ENCODE measurements at places on chromosomes 16 and 17.

DNA sequence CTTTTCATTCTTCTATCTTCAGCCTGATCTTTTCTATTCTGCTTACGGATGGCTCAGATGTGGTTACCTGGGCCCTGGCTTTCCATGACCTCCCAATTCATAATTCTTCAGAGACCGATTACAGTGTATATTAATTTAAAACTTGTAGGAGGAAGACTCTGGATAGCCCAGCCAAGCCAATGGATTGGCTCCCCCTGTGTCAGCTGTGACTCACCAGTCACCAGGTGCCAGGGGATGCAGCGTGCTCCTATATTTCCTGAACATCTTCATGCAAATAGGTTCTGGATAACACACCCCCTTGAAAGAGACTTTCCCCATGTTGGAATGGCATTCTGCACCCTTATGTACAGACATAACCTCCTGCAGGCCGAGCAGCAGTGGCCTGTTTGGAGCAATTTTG, 208.3 kb upstream of the WSCD1 start:
- H3K27me3 ChIP-seq = peaks cover 19% of the 10 kb centered on the region
- no peaks in the 10 kb centered on the region for H3K36me3 ChIP-seq
- H3K4me3 ChIP-seq = no peak overlapping the region
- no peaks in the 10 kb centered on the region for H3K4me1 ChIP-seq
- H3K27ac ChIP-seq = no peak overlapping the region

GRCh38 chr17:78263063-78263735, 31.8 kb downstream of the TMEM235 start:
- peaks cover 22% of the 10 kb centered on the region for H3K27me3 ChIP-seq
- H3K27ac ChIP-seq = no peak overlapping the region
- no peak for DNase-seq
- no peak overlapping the region for H3K4me3 ChIP-seq

DNA sequence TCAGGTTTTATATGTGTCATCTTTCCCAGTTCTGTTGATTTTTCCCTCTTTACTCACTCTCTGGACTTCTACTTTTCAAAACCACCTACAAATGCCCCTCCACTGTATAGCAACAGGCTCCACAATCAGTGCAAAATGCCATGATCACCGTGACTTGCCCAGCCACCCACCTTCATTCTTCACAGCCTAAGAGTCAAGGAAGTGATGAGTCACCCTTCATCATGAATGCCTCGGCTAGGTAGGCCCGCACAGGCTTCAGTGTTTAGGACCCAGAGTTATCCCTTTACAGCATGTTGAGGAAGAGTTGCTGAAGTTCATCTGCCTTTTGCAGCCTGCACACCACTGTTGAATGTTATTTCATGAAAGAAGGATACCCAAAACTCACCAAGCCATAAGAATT, 158.6 kb downstream of the PMP22 start:
- no peaks in the 10 kb centered on the region for H3K36me3 ChIP-seq
- no peak overlapping the region for H3K27ac ChIP-seq
- H3K27me3 ChIP-seq = peaks cover 6% of the 10 kb centered on the region
- peaks cover 17% of the 10 kb centered on the region for H3K4me1 ChIP-seq

- no peak overlapping the region for H3K27ac ChIP-seq
- DNase-seq = no peak
- no peak overlapping the region for H3K4me3 ChIP-seq
- no peaks in the 10 kb centered on the region for H3K27me3 ChIP-seq
These were observed 209.3 kb downstream of the CHD9NB start for GRCh38 chr16:52843381-52843780.

- H3K4me1 ChIP-seq = peaks cover 59% of the 10 kb centered on the region
- DNase-seq = no peak
- no peak overlapping the region for H3K4me3 ChIP-seq
- no peaks in the 10 kb centered on the region for H3K36me3 ChIP-seq
- peaks cover 2% of the 10 kb centered on the region for H3K27me3 ChIP-seq
These were observed 24.0 kb downstream of the CDH13 start for GRCh38 chr16:82650804-82651203.

DNA sequence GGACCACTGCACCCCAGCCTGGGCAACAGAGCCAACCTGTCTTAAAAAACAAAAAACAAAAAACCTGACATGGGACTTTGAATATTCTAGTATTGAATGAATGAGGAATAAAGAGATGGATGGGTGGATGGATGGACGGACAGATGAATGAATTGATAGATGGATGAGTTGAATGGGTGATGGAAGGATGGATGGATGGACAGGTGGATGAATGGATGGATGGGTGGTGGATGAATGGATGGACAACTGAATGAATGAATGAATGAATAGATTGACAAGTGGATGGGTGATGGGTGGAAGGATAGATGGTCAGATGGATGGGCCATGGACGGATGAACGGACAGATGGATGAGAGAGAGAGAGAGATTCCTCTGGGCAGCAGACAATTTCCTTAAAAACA, 22.8 kb upstream of the CEP20 start:
- no peak overlapping the region for H3K4me3 ChIP-seq
- H3K27me3 ChIP-seq = no peaks in the 10 kb centered on the region
- no peak for DNase-seq
- no peaks in the 10 kb centered on the region for H3K36me3 ChIP-seq
- H3K27ac ChIP-seq = no peak overlapping the region
- H3K4me1 ChIP-seq = peaks cover 5% of the 10 kb centered on the region

- H3K27ac ChIP-seq = no peak overlapping the region
- no peak for DNase-seq
- H3K4me1 ChIP-seq = no peaks in the 10 kb centered on the region
- H3K36me3 ChIP-seq = peaks cover 86% of the 10 kb centered on the region
- no peaks in the 10 kb centered on the region for H3K27me3 ChIP-seq
- H3K4me3 ChIP-seq = no peak overlapping the region
These were observed 16.9 kb downstream of the ZNF287 start for GRCh38 chr17:16551878-16552636.

DNA sequence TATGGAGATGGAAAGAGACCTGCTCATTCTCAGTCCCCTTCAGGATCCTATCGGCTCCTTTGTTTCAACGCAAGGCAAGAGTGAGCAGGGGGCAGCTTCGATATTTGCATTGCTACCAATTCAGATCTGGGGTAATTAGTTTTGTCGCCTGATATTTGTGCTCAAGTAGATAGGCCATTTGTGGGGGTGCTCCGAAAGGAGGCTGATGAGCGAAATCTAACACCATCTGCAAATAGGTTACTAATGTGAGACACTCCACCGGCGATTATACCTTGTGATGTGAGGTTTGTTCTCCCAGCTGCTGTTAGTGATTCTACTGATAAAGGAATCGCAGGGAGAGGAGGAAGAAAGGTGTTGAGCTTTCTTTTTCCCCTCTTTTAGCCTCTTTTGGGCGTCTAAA, 31.5 kb downstream of the WSCD1 start:
- H3K4me3 ChIP-seq = no peak overlapping the region
- no peaks in the 10 kb centered on the region for H3K4me1 ChIP-seq
- H3K27me3 ChIP-seq = peaks cover 8% of the 10 kb centered on the region
- H3K36me3 ChIP-seq = no peaks in the 10 kb centered on the region

GRCh38 chr17:77420804-77421629, 280.2 kb downstream of the SEC14L1 start:
- peaks cover 12% of the 10 kb centered on the region for H3K36me3 ChIP-seq
- H3K4me1 ChIP-seq = peaks cover 58% of the 10 kb centered on the region
- H3K4me3 ChIP-seq = peak overlapping the region; percentile 78
- peak; percentile 79 for DNase-seq
- H3K27ac ChIP-seq = peak overlapping the region; percentile 90

DNA sequence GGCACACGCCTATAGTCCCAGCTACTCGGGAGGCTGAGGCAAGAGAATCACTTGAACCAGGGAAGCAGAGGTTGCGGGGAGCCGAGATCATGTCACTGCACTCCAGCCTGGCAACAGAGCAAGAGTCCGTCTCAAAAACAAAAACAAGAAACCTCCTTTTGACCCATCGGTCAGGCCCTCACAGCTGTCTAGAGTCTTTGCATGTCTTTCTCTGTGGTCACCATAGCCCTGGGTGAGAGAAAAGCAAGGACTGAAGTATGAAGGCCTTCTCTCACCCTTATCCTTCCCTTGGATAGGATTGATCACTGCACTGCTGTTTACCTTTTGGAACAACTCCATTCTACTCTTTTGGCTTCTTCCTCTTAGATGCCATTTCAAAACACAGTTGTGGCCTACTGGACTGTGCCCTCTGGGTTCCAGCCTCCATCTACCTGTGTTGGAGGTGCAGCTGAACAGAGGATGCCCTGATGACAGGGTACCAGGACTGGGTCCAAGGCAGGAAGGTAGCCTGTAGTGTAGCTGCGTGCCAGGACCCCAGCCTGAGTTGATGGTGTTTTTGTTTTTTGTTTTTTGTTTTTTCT, 37.1 kb downstream of the LDHD start:
- H3K27me3 ChIP-seq = no peaks in the 10 kb centered on the region
- H3K36me3 ChIP-seq = no peaks in the 10 kb centered on the region
- H3K4me3 ChIP-seq = no peak overlapping the region
- DNase-seq = no peak

- H3K4me1 ChIP-seq = peaks cover 31% of the 10 kb centered on the region
- DNase-seq = no peak
- H3K36me3 ChIP-seq = no peaks in the 10 kb centered on the region
- H3K4me3 ChIP-seq = no peak overlapping the region
- H3K27ac ChIP-seq = no peak overlapping the region
These were observed 56.5 kb downstream of the CYTH1 start for GRCh38 chr17:78725448-78726021.

GRCh38 chr17:78493450-78493849, 83.7 kb downstream of the DNAH17 start:
- no peaks in the 10 kb centered on the region for H3K36me3 ChIP-seq
- H3K4me3 ChIP-seq = no peak overlapping the region
- DNase-seq = no peak
- H3K27ac ChIP-seq = no peak overlapping the region

- H3K27ac ChIP-seq = peak overlapping the region; percentile 62
- peaks cover 2% of the 10 kb centered on the region for H3K27me3 ChIP-seq
- H3K4me1 ChIP-seq = peaks cover 44% of the 10 kb centered on the region
- DNase-seq = no peak
These were observed 1.1 kb downstream of the USP31 start for GRCh38 chr16:23148166-23148512.

DNA sequence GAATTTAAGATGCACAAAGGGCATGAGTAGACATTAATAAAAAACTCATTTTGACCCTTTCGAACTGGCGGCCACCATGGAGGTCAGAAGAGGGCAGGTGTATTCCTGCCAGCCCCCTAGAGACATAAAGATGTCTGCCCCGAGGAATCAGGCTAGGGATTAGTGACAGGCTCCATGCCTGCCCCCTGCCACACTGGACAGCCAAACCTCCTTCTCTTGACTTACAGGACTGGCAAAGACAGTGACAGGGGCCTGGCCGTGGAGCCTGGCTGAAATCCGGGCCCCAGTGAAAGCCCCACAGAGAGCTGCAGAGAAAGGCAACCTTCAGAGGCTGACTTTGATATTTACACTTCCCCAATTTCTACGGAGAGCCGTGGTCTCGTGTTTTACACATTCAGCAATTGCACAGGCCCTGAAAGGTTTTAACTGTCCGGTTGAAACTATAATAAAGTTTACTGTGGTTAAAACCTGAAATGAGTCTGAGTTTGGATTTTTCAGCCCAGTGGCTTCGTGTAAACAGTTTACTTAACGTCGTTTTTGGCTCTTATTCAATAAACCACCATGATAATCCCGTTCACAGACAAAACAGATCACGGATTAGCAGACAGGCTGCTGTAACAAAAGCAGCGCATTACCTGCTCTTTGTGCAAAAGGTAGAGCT, 243.9 kb upstream of the MYOCD start:
- H3K36me3 ChIP-seq = peaks cover 10% of the 10 kb centered on the region
- no peak overlapping the region for H3K27ac ChIP-seq
- DNase-seq = no peak
- peaks cover 30% of the 10 kb centered on the region for H3K4me1 ChIP-seq
